Thymus (tissue), 14 donors: ENCODE measurements at places on chromosomes 5 and 9. TPM values are rescaled to one million over a fixed set of nuclear protein-coding genes. Genes with fewer than 3 reads are reported as not detected.

The RANBP17 gene
- polyA plus RNA-seq: 2.1 TPM

The CCDC152 gene
- 3.2 TPM for polyA plus RNA-seq

The EIF4EBP3 gene
- polyA plus RNA-seq: 48.7 TPM

The DELE1 gene
- polyA plus RNA-seq: 41.5 TPM

The SAXO1 gene
- polyA plus RNA-seq: 0.02 TPM

The SLCO6A1 gene
- 0.37 TPM for polyA plus RNA-seq

The FOXD4 gene
- 0.82 TPM for polyA plus RNA-seq

The C9orf57 gene
- polyA plus RNA-seq: 0.11 TPM
